Activated CD4-positive, CD25-positive, alpha-beta regulatory T cell (primary cell): ENCODE measurements at places on chromosomes 5 and 9.

DNA sequence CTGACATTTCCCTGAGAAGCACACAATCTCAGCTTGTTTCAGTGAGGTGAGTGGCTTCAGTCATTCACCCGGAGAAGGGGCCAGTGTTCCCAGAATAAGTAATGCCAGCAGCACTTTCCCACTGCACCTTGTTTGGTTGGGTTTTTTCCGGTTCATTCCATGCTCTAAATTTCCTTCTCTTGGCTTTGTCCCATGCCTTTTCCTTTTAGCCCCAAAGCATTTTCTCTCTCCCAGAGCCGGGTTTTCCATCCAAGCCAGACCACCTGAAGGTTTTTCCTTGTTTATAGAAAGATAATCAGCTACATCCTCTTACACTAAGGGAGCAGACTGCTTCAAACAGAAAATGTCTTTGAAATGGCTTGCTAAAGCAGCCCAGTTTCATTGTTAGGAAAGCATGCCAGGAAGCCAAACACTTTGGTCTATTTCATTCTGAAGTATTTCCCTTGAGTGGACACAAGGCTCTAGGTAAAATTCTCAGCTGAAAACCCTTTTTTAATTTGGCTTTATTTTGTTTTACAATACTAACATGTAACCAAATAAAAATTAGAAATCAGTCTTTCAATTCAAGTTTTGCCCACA is 501.6 kb downstream of the DTWD2 start:
- no peak for DNase-seq

DNA sequence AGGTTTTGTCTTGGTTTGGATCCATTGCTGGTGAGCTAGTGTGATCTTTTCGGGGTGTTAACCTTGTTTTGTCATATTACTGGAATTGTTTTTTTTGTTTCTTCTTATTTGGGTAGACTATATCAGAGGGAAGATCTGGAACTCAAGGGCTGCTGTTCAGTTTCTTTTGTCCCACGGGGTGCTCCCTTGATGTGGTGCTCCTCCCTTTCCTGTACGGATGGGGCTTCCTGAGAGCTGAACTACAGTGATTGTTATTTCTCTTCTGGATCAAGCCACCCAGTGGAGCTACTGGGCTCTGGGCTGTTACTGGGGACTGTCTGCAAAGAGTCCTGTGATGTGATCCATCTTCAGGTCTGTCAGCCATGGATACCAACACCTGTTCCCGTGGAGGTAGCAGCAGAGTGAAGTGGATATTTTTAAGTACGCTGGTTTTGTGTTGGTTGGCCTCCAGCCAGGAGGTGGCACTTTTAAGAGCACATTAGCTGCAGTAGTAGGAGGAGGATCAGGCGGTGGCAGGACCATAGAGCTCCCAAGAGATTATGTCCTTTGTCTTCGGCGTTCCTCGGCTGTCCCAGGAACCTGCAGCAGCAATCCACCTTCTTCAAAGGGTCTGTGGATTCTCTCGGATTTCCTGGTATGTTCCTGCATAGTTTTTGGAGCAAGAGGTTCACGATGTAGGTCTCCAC is 27.2 kb downstream of the SCAMP1 start:
- DNase-seq, result no peak

DNA sequence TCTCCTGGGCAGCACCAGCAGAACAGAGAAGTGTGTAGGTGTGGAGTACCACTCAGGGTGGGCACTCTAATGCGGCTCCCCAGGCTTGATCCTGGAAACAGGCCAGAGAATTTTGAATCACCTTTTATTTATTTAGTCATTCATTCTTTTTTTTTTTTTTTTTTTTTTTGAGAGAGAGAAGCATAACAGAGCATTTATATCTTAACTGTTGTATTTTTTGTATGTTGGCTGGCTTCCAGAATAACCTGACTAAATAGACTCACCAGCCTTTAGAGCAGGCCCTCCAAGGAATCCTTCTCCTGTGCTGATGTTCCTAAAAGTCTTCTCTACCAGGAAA is 153.4 kb downstream of the PIK3R1 start:
- DNase-seq, result no peak

GRCh38 chr9:16515207-16515606 is 355.3 kb downstream of the BNC2 start:
- DNase-seq, result no peak

GRCh38 chr5:93164690-93165089 is 416.3 kb downstream of the NR2F1-AS1 start:
- DNase-seq, result no peak

GRCh38 chr5:149412783-149413476 is 33.8 kb upstream of the IL17B start:
- DNase-seq, result no peak

- no peak for DNase-seq
Observed at GRCh38 chr5:147359101-147359500, 124.3 kb downstream of the STK32A start.

DNA sequence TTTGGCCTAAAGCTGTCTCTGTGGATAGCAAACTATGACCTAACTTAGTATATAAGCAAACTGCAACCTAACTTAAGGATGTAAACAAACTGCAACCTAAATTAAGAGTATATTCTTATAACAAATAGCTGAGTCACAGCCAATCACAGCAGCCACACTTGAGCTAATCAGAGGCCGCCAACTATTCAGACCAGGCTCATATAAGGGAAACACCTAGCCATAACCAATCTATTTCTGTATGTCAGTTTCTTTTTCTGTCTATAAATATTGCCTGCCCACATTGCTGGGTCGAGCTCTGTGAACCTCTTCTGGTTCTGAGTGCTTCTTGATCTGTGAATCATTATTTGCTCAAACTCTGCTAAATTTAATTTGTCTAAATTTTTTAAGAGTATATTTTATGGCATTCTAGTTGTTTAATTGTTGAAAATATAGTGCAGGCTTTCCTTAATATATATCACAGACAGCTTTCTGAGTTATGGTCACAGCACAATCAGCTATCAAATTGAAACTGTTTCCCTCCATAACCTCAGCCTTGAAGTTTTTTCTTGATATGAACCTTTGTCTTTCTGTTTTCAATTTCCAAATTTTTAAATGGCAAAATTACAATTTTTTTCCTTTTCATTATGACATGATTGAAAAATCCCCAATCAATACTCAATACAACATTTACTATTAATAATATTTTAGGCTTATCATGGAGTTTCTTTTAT is 327.1 kb upstream of the NUDT12 start:
- no peak for DNase-seq

- DNase-seq, result no peak
Observed at GRCh38 chr5:141490271-141490670, 1.4 kb downstream of the PCDHGC5 start.

- DNase-seq, result peak; percentile 75
Observed at GRCh38 chr9:34379334-34380033, 2.8 kb upstream of the MYORG start.

DNA sequence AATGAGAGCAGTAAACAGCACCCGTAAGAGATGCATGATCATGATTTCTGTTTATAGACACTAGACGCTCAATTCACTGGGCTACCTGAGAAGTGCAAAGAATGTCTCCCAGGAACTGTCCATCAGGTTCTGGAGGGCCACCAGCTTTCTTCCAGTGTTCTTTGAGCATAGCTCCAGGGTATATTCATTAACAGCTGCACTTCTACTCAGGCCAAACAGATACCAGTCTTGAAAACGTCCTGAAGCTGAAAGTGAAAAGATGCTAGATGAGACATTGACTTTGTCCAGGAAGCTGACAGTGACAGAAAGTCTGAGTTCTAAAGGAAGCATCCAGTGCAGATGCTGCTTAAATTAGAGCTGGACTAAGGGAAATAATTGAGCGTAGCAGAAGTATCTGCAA is 488.7 kb upstream of the TYRP1 start:
- no peak for DNase-seq

DNA sequence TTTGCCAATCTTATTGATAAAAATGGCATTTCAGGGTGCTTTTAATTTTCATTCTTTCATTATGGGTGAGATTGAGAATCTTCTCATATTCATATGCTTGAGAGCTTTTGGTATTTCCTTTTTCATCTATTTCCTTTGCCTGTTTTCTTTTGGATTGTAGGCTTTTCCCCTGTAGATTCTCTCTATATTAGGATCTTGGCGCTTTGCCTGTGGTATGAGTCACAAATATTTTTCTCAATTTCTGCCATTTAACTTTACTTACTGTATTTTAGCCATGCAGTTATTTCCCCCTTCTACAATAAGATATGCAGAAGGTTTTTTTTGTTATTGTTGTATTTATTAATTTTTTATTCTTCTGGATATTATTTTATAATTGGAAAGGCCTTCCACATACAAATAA is 21.5 kb upstream of the KLF9 start:
- no peak for DNase-seq

DNA sequence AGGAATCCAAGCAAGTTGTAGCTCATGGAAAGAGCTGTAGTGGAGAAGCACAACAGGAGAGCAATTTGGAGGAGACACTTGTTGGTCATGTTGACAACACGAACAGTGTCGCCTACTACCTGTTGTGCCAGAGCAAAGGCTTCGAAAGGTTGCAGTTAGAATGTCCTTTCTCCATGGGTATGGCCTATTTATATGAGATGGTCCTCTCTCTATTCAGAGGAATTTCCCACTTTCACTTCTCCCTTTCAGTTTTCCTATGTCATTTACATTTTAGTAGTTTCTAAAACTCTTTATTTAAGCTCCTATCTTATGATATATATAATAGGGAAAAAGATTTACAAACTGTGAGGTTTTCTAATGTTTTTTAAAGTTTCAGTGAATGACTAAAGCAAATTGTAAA is at the start of gene IFNB1:
IFNB1 (minus strand) TSS at position 162 of the 400 bp plus-strand sequence; CDS start at position 89, 73 bp downstream.
- DNase-seq, result no peak

DNA sequence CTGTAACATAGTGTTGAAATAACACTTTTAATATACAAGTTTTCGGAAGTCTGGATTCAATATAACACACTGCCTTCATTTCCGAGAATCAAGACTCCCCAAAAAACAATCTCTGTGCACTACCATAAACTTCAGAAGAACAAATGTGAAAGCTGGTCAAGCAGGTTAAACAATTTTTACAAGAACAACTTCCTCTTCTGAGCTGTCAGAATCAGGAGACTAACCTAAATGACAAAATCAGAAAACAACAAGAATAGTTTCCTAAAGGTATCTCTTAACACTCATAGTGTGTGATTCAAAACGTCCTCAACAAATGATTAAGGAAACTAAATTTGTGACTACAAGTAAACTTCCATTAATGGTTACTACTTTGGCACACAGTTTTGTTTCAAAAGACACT is 11.6 kb downstream of the C9orf72 start:
- DNase-seq, result no peak

GRCh38 chr9:2228132-2228531 is 213.0 kb downstream of the SMARCA2 start:
- no peak for DNase-seq

DNA sequence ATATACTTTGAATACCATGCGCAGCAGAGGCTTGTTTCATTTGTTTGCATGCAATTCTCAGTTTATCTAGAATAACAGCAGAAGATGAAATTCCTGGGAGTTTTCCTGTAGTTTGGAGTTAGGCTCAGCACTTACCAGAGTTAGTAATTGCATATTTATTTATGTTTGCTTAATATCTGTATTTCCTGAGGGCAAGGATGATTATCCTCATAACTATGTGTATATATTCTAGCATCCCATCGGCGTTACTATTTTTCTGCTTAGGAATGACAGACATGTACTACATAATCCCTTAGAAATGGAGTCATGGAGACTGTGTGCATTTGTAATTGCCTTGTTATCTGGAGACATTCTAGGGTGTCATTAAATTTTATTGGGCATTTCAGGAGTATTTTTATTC is 1184.8 kb downstream of the DTWD2 start:
- DNase-seq, result no peak

- no peak for DNase-seq
Observed at GRCh38 chr5:11540112-11540511, 364.1 kb downstream of the CTNND2 start.

DNA sequence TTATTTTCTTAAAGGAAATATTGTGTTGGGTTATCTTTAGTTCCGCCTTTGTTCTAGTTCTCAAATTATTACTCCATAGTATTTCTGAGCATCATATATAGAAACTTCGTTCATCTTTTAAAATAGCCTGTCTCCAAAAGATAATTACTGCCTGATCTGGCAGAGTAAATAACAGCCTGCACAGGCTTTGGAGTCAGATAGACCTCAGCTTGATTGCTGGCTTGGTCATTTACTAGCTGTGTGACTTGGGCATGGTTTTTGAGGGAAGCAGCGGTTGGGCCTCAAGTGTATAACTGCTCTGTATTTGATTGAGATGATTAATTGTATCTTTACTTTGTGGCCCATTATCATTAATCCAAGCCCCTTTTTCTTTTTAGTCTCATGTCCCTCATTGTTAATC is 50.1 kb downstream of the FBXO38 start:
- DNase-seq, result no peak

DNA sequence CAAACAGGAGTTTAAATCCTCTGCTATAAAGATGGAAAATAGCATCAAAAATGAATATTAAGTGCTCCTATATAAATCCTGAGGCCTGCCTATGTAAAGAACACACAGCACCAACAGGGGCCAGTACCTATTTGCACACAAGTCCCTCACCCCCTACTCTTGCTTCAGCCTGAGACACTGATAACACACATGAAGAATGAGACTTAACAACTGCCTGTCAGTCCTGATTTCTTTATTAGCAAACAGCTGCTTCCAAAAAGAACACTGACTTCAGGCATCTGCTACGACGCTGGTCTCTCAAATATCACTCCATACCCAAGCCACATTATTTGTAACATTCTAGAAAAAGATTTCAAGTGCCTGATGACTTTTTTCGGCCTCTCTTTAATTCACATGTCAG is 55.5 kb downstream of the MYO10 start:
- no peak for DNase-seq

DNA sequence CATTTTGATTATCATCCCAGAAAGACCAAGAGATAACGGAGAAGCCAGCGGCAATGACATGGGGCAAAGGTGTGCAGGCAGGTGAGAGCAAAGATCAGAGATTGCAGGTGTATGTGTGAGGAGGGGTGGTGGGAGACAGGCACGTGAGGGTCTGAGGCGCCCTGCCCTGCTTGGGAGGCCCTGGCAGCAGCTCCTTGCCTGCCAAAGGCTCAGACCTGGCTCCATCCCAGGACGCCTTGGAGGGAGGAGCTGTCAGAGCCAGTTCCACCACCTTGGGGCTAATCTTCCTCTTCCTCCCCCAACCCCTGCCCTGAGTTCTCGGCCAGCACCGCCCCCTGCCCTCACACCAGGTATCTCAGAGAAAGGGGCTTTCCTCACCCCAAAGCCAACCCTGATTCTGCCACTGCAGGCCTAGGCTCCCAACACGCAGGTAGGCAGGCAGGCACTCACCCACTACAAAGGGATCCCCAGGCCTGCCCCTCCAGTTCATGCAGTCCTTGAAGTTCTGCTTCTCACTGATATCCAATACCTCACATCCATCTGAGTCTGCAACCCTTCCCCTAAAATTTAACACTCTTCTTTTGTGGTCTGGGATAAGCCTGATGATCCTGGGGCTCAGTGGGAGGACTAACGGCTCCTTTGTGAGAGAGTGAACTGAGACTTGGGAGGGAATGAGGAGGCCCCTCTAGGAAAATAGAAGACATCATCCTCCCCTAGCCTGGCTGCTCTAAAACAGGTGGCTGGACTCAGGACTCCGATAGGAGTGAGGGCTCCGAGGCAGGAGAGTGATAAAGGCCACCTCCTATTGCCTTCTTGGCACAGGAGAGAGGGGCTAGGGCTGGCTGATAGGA is 1.8 kb downstream of the AQP3 start:
- no peak for DNase-seq
